ENCODE measurements at places on chromosomes 5 and 9.

GRCh38 chr5:77991084-77991483 lies 214.9 kb upstream of the TBCA start:
- DNase-seq = no peak

GRCh38 chr9:111949919-111950318 lies 53.3 kb downstream of the UGCG start:
- DNase-seq = no peak

DNA sequence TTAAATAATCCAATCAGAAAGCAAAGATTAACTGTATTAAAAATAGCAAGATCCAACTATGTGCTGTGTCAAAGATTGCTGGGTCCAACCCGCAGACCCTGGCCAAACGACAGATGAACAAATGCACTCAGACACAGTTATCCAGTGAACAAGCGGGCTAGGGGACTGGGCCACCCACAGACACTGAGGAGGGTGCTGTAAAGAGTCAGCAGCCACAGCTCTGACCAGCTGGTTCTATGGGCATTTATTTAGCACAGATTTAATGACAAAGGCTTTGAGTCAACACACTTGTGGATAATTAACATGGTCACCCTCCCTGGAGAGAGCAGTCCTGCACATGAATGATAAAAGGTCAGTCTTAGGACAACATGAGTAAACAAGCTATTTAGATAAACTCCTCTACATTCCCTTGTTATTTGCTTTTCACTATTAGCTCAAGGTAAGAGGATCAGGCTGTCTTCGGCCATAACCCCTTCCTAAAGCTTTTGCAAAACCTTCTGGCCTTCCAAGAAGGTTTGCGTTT lies 424.9 kb downstream of the HINT1 start:
- DNase-seq = no peak

- DNase-seq = no peak
Observed at GRCh38 chr5:168128111-168128510, 163.3 kb upstream of the WWC1 start.

- no peak for DNase-seq
Observed at GRCh38 chr5:82425591-82425990, 147.4 kb upstream of the RPS23 start.

DNA sequence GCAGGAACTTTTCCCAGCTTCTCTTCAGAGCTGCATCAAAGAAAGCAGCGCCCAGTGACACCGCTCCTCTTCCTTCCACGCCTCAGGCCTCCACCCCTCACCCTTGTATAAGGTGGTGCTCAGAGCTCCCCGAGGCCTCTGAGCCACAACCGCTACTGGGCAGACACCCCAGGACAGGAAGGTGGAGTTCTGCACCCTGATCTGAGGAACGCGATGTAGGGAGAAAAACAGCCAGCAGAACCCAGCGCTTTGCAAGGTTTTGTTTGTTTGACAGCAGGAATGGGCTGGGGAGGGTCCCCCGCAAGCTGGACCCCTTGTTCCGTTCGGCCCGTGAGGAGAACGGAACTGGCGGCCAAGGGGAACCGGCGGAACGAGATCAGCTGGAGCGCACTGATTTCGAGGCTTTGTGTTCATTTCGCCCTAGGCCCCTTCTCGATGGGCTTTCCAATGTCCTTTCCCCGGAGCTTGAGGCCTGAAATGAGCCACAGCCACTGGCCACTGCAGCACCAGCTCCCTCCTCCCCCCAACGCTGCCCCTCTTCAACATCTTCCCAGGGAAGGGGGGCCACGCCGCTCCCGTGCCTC lies 4.1 kb downstream of the EDF1 start:
- DNase-seq = no peak

DNA sequence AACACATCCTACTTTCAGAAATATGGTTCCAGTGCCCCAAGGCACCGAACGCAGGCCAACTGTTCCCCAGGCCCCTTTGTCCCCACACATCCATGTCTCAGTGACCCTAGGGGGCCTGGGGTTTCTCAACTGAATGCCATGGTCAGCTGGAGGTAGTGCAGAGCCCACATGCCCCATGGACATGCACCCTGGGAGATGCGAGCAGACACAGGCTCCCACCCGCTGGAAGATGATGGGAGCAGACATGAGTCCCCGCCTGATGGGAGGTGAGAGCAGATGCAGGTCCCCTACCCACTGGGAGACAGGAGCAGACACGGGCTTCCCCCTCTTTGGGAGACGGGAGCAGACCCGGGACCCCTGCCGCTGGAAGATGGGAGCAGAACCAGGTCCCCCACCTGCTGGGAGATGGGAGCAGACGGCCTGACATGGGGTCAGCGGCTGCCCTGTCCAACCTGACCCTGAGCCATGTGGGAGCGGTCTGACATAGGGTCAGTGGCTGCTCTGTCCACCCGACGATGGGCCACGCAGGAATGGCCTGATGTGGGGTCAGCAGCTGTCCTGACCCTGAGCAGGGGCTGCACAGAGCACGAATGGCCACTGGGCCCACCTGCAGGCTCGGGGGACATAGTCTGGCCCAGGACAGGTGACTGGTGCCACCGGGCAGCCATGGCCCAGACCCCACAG lies 18.4 kb downstream of the ZDHHC11B start:
- no peak for DNase-seq

- DNase-seq = no peak
Observed at GRCh38 chr9:88950341-88951154, 40.7 kb upstream of the S1PR3 start.

GRCh38 chr9:69023650-69024049 lies 9.7 kb upstream of the PRKACG start:
- DNase-seq = no peak

DNA sequence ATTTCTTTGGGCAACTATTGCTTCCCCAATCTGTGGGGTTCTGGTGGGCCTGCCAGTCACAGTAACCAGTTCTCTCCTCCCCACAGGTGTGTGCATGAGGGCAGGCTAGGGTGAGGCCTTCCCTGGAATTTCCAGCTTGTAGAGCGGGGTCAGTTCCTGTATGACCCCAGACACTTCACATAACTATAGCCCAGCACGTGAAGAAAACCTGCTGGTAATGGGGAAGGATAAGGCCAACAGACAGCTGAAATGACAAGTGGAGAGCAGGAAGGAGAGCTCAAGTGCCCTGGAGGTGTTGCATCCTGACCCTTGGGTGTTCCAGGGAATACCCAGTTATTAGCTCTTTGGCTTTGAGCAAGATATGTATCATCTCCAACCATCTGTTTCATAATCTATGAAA lies 142.2 kb downstream of the CDC42SE2 start:
- no peak for DNase-seq

DNA sequence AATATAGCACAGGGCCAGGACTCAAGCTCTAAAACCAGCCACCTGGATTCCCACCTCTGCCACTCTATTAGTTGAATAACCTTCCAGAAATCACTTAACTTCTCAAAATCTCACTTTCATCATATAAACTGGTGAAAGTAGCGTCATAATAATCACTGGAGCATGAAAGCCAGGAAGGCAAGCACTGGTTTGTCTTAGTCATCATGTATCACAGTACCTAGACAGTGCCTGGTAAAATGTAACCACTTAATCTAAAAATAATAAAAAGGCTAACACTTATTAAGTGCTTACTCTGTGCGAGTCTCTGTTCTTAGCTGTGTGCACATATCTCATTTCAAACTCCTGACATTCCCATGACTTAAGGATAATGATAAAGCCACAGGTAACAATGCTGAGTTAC lies 109.4 kb downstream of the ASTN2 start:
- DNase-seq = no peak

DNA sequence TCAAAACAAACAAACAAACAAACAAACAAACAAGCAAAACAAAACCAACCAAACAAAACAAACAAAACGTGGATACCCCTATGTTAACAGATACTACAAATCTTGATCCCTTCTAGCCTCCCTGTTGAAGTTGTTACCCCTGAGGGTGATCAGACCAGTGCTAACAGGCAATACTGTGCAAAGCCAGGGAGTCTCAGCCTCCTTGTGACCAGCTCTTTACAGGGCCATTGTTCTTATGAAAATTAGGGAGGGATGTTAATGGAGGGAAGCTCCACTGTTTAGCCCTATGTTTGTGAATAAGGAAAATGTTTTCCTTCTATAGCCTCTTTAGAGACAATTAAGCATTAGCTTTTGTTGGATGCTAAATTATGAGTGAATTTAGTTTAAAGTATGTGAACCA lies 1072.1 kb upstream of the WWC1 start:
- DNase-seq = no peak

DNA sequence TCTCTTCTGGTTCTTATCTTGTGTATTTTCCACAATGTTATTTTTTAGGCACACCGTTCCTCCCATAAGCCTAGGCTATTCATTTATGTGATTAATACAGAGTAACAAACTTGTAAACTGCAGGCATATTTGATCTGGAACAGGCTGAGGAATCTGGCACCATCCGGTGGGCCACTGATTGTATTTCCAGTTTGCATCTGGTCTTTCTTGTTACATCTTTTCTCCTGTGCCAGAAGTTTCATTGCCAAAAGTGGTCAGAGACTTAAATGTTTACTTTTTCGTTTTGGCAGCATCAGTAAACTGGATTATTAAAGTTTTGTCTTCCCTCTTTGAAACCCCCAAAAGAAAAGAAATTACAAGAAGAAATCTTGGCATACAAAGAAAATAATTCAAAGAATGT lies 17.9 kb upstream of the ZCCHC7 start:
- DNase-seq = no peak

DNA sequence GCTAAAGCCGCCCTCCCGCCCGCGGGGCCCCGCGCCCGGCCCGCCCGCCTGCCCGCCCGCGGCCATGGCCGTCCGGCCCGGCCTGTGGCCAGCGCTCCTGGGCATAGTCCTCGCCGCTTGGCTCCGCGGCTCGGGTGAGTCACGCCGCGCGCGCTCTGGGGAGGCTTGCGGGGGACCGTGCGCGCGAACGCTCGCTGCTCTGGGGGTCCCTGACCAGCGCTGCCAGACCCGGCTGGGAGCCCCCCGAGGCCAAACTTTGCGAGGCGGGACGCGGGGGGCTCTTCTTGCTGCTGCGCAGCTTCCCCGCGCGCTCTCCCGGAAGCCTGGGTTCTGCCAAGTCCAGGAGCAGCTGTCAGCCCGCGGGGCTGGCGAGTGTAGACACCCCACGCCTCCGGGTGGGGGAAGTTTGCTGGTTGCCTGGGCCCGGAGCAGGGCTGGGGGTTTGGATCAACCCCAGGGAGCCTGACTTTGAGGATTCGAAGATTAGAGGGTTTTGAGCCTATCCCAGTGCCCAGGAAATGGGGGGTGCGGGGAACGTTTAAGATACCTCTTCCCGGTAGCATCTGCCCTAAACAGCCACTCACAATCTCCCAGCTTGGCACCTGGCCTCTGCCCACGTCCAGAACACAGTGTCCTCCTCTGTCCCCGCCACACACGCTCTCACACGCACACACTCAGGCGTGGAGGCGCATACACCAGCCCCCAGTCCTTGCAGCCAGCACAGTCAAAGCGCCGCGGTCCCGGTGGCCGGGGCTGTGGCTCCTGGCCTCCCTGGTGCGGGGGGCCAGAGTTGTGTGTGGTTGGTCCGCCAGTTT lies 535 bp downstream of the UNC5A start:
- no peak for DNase-seq

DNA sequence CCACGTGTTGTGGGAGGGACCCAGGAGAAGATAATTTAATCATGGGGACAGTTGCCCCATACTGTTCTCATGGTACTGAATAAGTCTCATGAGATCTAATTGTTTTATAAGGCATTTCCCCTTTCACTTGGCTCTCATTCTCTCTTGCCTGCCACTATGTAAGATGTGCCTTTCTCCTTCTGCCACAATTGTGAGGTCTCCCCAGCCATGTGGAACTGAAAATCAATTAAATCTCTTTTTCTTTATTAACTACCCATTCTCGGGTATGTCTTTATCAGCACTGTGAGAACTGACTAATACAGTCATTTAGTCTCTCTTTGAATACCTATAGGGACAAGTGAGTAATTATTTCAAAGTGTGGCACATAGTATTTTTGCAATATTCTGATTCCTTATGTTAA lies 269.2 kb upstream of the SMARCA2 start:
- DNase-seq = no peak

DNA sequence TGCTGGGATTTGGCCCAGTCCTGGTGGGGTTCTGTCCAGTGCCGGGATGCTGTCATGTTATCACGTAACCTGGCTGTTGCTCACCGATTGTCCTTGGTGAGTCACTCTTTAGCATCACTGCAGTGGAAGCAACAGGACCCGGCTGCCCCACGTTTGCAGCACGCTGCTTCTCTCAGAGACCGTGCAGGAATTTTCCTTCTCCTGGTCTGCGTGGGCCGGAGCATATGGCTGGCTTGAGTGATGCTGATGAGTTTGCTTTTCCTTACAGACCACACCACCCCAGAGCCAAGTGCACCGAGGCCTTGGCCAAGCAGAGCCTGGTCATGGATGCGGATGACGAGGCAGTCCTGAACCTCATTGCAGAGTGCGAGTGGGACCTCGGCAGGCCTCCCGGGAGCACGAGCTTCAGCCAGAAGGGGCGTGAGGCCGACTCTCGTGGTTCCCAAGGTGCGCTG lies 21.4 kb downstream of the CEP72 start:
- DNase-seq = no peak

DNA sequence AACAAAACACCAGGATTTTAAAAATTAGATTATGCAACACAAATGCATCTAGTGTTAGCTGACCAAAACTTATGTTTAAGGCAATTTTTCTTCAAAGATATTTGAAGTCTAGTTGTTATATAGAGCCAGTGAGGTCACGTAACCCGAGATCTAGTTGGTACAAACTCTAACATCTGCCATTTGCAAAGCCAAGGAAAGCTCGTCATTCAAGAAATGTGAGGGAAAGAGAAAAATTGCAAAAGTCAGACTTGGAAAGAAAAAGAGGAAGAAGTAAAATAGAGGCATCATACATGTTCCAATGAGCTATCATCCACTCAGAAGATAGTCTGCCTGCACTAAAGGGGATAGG lies 293.4 kb upstream of the PUM3 start:
- DNase-seq = no peak

DNA sequence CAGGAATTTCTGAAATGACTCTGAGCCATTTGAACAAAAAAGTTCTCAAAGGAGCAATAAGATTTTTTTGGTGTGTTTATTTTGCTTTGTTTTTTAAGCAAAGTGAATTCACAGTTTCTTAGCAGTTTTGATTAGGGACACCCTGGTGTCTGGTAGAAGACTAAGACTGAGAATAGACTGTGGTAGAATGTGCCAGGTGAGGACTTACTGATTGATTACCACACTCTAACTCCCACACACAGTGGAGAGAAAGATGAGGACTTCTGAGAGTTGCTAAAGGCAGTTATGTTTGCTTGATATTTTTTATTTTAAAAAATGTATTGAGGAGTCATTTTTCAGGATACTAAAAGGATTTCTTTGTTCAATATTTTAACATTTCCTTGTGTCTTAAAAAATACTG lies 175.1 kb downstream of the CD180 start:
- no peak for DNase-seq

GRCh38 chr5:129104915-129105455 lies 10.4 kb downstream of the ISOC1 start:
- no peak for DNase-seq

GRCh38 chr9:13529321-13530104 lies 250.0 kb upstream of the MPDZ start:
- no peak for DNase-seq

GRCh38 chr5:172860520-172861443 lies 26.7 kb downstream of the ERGIC1 start:
- no peak for DNase-seq

DNA sequence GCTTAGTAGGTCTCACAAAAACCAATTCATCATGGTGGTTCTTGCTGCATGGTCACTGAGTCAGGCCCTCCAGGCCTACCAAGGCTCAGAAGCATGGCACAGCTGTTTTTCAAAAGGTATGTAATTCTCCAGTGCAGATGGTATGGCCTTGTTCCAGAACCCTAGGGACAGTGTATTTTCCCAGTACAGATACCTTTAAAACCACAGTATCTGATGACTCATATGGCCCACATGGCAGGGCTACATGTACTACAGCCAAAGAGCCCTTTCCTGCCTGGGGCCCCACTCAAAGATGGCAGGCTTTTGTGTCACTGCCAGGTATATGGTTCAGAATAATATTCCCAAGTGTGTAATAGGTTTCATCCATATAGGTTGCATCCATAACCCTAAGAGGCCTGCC lies 16.5 kb downstream of the CSF2 start:
- DNase-seq = no peak

Data from stimulated activated CD4-positive, alpha-beta T cell treated with anti-CD3 and anti-CD28 coated beads, Interleukin-2, amount 100 ng/mL, for 4 hours (primary cell).